ENCODE measurements at places on chromosomes 7 and 10. TPM values are rescaled to one million over a fixed set of nuclear protein-coding genes. Genes with fewer than 3 reads are reported as not detected.

DNA sequence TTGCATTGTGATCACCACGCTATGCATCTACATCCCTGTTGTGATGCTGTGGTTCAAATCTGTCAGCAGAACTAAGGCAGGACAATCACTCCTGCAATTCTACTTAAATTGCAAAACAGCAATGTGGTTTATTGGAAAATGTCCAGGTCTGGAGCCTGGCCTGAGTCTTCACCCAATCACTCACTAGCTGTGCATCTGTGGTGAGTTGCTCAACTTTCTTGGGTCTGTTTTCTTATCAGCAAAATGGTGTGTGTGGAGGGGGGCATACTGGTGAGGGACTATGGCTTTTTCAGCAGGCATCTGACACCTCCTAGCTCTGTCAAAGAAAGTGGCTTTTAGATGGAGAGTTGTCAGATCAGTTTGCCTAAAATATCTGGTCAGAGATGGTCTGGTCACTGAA, 108.3 kb upstream of the FEZF1 start:
- DNase-seq: no peak

GRCh38 chr7:101531726-101532357, 97.3 kb downstream of the MYL10 start:
- DNase-seq: no peak

GRCh38 chr7:157682946-157683746, 346.3 kb downstream of the DNAJB6 start:
- no peak for DNase-seq

DNA sequence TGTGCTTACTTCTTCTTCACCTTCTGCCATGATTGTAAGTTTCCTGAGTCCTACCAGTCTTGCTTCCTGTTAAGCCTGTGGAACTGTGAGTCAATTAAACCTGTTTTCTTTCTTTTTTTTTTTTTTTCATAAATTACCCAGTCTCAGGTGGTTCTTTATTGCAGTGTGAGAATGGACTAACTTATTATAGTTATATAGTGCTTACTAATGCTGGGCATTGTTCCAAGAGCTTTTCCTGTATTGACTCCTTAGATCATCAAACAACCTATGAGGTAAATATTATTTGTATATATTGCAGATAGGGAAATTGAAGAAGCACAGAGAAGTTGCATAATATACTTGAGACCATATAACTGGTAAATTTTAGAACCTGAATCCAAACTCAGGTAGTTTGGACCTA, 98.1 kb downstream of the MBL2 start:
- no peak for DNase-seq

- no peak for DNase-seq
These were observed 121.2 kb upstream of the GPR26 start for GRCh38 chr10:123544986-123545385.

GRCh38 chr7:2010101-2010500, 222.6 kb downstream of the MAD1L1 start:
- DNase-seq: no peak

The OR13A1 gene
- not detected for total RNA-seq

The TMEM60 gene
- 2.2 TPM for total RNA-seq

The VIM gene
- 776 TPM for total RNA-seq
